ENCODE measurements at places on chromosomes 2 and 18.
A peak's percentile ranks its signal among the peaks of the same experiment; 100 is the strongest.

DNA sequence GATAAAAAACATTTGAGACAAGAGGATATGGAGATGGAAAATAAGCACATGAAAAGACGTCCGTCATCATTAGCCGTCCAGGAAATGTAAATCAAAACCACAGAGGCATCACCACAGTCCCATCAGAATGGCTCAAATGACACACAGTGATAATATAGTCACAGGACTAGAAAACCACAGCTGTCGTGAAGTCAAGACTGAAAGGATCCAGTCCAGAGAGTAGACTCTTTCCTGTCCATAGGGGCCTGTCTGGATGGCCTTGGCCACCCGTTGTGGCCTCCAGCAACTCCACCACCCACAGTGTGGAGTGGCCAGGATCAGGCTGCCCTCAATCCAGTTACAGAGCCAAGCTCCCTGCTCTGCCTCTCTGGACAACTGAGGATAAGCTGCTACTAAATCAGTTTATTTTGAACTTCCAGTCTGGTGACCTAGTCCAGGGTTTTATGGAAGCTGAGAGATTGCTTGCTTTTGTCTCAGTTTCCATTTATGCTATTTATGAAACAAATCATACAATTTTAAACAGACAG is 60.4 kb downstream of the RHOB start:
- DNase-seq, result peak; percentile 79

DNA sequence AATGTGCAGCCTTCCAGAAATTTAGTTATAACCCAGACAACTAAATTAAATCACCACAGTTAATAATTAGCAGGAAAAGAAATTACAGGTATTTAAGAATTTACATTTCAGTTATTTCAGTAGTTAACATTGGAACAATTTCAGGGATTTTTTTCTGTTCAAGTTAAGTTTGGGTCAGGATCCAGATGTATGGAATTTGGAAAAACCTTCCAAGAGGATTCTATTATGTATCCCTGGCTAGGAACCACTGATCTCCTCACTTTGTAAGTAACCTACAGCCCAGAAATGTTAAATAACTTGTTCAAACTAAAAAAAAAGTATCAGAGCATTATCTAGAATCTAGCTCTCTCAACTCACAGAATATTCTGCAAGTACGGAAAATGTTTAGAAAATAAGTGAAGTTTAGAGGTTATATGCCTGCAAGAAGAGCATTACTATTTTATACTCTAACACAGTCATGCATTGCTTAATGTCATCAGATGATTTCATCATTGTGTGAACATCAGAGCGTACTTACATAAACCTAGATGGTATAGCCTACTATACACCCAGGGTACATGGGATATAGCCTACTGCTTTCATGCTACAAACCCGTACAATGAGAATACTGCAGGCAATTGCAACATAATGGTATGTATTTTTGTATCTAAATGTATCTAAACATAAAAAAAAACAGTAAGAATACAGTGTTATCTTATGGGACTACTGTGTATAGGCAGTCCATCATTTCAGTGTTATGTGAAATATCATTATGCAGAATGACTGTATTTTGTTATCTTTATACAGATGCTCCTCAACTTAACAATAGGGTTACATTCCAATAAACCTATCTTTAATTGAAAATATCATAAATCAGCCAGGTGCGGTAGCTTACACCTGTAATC is 6.1 kb downstream of the NCKAP1 start:
- DNase-seq, result no peak

DNA sequence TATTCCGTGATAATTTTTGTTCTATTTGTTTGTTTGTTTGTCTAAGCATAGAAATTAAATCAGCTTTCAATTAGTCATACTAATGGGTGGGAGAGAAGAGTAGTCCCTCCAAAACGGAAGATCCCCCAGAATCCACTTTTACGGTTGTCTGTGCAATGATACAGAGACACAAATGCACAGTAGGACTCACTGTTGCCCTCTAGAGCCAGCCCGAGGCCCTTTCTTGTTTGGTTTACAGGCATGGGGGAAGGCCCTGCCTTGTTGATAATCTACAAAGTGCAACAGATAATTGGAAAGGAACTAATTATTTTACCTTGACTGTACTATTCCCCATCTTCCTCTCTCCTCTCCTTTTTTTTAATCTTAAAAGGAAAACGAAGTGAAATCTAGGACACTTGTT is 121.1 kb downstream of the ACOXL start:
- DNase-seq, result peak; percentile 83

GRCh38 chr2:237479747-237480146 is 7.3 kb upstream of the MLPH start:
- DNase-seq, result no peak

DNA sequence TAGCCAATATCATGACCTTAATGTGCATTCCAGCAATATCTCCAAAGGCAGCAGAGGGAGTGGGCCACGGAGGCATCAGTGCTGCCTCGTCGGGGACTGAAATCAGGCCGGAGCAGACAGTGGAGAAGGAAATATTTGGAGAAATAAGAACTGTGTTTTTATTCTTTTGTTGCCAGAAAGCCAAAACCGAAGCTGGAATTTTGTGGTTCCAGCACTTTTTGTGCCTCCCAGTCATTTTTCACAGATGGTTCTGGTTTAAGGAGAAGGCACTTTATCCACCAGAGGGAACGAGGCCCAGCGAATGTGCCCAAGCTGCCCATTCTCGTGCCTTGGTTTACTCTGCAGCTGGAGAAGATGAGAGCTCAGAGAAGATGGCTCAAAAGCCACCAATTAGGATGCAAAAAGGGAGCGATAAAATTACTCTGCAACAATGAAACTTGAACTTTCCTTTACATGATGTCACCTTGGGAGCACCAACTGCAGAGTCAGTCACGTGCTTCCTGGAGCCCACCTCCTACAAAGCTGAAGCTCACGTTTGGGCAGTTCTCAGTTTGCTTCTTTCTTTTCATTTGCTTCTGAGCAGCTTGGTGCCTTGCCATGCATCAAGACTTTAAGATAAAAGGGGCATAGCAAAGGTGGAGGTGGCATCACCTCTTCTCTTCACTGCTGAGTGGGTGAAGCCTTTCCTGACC is 288.7 kb downstream of the LPIN1 start:
- DNase-seq, result no peak

DNA sequence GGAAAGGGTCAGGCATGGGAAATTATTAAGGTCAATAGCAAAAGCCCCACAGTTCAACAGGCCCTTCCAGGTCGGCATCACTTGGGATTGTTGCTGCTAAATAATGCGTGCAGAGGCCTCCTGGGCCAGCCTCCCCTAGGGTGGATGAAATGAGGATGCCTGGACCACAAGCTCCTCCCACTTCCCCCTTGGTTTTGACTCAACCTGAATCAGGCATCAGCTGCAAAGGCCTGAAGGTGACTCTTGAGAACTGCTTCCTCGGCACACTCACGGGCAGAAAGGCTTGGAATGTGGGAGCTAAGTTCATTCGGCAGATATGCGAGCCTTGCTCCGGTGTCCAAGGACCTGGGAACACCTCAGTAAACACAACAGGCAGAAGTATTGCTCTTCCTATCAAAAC is 69.3 kb downstream of the MBP start:
- DNase-seq, result peak; percentile 96

- no peak for DNase-seq
Measured at GRCh38 chr2:14235667-14236066, 396.9 kb upstream of the LRATD1 start.

DNA sequence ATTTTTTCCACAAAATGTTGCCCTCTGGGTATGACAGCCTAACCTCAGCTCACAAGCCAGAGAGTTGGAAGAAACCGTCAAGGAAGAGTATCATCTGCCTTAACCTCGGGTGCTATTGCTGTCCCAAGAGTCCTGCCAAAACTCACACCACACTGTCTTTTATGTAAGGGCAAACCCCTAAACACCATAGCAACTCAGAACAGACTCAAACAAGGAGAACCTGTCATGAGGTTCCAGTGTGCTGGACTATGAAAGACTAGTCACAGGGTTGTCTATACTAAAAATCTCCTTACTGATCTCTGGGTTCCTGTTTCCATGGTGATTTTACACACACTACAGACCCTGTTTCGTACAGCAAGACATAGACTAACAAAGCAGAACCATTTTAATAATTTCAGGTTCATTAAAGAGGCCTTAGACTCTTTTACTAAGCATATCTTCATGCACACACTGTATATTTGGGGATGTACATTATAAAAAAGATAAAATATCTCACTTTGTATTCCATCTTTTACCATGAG is 159.8 kb downstream of the PKP4 start:
- no peak for DNase-seq

DNA sequence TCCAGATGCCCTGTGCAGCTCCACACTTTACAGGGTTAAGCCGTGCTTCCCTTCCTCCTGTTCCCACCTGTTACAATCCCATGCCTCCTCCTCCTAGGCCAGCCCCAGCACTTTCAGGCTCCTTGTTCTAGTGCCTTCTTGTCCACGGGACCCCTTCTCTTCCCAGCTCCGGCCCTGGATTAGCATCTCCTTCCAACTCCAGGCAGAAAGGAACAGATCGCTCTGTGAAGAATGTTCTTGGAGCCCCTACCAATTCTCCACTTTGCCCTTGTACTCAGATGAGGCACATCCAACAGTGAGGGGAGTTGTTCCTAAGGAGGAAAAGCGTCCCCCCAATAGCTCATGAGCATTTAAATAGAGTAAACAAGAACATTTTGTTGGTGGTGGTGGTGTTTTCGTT is 72.7 kb downstream of the CABLES1 start:
- DNase-seq, result no peak

DNA sequence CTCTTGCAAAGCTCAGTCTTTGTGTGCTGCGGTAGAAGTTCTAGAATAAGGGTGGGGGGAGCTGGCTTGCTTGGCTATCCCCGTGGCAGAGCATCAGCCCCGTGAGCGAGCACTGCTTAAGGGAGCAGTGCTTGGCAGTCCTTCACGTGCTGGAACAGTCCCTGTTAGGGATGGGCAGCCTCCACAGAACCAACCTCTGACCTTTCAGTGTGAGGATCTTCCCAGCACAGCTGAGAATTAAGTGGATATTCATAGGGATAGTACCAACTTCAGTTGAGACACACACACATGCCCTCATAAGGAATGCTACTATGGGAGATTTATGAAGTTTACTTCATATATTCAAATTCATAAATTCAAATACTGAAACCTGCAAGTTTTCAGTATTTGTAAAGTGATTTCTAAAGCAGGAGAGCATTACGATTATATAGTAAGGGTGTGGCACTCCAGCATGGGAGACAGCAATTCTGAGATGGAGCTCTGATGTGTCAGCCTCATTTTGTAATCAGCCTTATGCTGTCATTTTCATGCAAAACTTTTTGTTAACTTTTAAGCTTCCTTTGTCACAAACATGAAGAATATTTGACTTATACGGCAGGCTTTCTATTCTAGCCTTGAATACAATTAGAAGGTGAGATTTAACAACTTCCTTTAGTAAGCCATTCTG is 39.5 kb downstream of the ATP9B start:
- no peak for DNase-seq

DNA sequence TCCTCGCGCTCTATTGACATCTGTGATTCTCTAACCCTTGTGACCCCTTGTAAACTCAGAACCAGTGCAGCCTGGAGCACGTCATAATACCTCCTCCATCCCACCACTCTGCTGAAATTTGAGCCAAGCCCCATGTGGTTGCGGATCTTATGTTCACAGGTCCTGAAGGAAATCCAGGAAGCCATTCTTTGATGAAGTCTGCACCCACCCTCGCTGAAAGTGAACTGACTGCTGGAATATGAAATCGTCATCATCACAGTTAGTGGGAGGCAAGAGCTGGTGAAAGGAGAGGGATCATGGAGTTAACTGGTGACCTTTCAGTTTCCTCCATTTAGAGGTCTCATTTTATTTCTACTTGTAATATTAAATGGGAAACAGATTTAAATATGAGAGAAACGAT is 21.6 kb downstream of the ZEB2 start:
- no peak for DNase-seq

DNA sequence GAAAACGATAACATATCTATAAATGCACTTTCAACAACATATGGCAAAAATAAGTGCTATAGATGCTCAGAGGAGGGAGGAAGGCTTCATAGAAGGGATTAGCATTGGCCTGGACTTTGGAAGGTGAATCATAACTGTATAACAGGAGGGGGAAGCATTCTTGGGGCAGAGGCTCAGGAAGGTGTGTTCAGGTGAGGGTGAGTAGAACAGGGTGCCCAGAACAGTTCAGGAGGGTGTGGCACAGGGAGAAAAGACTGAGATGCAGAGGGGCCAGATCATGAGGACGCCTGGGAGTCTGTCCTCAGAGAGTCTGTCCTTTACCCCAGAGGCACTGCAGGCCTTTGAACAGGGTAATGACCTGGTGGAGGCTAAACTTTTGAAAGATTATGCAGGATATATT is 29.3 kb upstream of the MEP1B start:
- DNase-seq, result no peak

DNA sequence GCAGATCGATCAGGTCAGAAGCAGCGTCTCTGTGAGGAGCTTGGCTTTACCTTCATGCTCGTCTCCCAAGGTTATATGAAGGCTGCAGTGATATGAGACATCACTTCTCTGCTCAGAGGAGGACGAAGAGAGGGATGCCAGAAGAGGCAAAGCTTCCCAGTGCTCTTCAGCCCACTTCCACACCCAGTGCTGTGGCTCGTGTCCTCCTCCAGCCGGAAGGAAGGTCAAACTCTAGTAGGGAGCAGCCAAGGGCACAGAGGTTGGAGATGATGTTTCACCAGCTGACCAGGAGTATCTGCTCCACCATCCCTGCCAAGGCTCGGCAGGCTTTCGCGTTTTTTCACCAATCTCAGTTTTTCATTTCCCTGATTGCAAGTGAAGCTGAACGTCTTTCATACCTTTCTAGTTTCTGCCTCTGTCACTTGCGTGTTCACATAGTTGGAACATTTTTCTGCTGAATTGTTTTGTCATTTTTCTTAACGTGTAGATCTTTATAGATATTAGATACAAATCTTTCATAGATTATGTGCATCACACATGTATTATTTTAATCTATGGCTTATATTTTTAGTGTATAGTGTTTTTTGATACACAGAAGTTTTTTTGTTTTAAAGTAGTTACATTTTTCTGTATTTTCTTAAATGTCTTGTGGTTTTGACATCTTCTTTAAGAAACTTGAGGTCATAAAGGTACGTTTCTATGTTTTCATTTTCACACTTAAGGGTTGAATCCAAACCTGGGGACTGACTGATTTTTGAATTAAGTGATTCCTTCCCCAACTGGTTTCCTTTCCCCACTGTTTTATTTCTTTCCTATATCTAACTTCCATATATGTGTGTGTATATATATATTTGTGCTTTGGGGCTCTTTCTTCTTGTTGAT is 23.5 kb upstream of the L3MBTL4 start:
- no peak for DNase-seq

- DNase-seq, result no peak
Measured at GRCh38 chr2:240648650-240649275, 23.5 kb downstream of the GPR35 start.

GRCh38 chr2:18901242-18901641 is 311.9 kb upstream of the NT5C1B start:
- DNase-seq, result no peak

DNA sequence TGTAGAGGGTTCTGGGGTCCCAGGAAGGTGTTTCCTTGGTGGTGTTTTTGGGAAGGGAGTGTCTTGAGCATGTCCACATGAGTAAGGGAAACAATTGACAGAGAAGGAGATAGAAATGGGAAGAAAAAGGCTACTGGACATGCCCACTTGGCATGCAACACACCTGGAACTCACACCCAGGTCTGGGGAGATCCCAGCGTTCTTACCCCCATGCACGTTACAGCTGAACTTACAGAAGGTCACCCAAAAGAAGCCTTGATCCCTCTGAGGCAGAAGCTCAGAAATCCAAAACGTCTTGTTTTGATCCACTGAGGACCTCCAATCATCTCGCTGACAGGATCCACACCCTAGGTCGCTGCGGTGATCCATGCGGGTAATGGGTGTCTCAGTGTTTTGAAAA is 142.0 kb downstream of the ZNF516 start:
- no peak for DNase-seq

Data from activated CD8-positive, alpha-beta memory T cell treated with anti-CD3 and anti-CD28 coated beads, Interleukin-2, amount 10 ng/mL, durations not matched to agents 7 days and 5 days (primary cell).